Natural killer cell treated with Interleukin-12 subunit alpha and Interleukin-12 subunit beta and Interleukin-15 and Interleukin-18, amount 100 ng/mL, for 72 hours (primary cell): ENCODE measurements at places on chromosomes 13 and 19.

DNA sequence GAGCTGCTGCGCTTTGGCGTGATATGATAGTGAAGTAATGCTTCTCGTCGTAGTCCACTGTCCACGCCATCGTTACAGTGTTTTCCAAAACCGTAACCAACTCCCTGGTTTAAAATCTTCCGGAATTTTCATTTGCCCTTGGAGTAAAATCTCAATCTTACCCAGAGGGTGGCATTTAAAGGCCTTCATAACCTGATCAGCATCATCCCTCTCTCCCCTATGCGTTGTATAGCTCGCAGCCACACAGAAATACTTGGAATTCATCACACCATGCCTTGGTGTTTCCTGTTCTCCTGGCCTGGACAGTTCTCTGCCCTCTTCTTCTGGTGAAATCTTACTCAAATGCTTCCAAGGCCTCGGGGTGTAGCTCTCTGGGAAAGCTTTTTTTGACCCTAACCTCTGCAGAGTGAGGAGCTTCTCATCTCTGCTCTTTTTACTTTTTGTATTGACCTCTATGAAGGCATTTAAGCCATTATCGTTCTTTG is 839 bp downstream of the MPHOSPH8 start:
- no peak for DNase-seq

DNA sequence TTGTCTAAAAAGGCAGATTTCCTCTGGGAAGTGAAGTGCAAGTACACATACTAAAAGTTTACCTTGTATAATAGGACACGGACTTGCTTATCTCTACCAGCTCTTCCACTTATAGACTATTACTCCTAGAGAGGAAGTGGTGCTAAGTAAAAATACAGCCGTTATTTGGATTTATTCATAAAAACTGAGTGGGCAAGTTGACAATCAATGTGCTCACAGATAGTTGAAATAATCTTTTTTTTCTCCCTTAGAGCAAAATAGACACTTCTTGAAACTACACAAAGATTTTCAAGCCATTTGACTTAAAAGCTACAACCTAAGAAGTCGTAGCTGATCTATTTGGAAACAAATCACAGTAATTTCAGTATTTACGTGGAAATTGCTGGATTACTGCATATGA is 2584.7 kb upstream of the PCDH20 start:
- no peak for DNase-seq

DNA sequence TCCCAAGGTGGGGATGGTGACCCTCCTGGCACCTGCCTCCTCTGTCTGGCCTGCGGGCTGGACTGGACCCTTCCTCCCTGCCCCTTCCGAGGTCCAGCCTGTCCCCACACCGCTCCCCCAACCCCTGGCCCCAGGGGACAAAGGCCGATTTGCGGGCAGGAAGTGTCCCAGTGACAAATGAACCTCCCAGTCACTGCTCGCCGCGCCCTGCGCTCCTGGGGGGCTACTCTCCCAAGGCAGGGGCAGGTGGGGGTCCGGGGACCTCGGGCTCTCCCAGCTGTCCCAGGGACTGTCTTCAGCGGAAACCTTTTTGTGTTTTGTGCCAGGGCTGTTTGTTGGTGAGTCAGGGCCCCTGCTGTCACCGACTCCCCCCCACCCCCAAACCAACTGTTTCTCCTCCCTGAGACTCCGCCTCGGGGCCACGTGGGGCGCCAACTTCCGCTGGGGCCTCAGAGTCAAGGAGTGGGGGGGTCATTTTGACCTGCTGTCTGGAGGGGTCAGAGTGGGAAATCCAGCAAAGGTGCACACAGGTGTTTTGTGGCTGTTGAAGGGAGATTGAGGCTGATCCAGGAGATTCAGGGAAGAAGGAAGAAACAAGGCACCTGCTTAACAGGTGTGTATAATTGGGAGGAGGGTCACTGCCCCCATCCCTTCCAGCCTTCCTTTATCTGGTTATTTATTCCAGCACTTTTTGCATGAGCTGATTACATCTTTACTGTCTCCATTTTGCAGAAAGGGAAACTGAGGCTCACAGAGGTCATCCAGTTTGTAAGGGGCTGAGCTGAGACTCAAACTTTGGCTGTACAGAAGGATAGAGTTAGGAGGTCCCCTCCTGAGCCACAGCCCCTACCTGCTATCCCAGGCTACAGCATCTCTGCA is 831 bp downstream of the PGPEP1 start:
- peak; percentile 79 for DNase-seq

DNA sequence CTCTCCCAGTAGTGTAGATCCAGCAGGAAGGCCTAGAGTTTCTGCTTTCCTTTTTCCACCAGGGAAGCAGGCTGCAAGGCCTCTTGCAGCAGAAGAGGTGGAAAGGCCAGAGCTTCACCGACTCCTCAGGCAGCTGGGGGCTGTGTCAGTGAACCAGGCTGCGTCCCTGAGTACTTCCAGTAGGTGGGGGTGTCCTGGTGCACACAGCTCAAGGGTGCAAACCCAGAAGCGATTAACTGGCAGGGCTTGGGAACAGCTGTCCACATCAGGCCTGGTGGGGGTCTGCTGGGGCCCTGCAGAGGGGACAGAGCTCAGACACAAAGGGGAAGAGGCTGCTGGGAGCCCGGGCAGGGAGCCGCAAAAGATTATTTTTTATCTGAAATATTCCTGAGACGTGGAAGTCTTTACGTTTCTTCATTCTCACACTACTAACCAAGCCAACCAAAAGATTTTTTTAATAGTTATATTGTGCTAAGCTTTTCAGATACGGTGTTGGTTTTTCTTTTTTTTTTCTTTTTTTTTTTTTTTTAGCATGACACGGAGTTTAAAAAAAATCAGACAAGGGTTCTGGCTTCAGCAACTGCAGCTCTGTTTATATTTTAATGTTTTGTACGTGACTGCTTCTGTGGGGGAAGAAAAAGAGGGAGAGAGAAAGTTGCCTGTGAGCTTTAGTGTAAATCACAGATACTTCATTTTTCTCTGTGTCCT is 11.0 kb downstream of the TSHZ3 start:
- no peak for DNase-seq

DNA sequence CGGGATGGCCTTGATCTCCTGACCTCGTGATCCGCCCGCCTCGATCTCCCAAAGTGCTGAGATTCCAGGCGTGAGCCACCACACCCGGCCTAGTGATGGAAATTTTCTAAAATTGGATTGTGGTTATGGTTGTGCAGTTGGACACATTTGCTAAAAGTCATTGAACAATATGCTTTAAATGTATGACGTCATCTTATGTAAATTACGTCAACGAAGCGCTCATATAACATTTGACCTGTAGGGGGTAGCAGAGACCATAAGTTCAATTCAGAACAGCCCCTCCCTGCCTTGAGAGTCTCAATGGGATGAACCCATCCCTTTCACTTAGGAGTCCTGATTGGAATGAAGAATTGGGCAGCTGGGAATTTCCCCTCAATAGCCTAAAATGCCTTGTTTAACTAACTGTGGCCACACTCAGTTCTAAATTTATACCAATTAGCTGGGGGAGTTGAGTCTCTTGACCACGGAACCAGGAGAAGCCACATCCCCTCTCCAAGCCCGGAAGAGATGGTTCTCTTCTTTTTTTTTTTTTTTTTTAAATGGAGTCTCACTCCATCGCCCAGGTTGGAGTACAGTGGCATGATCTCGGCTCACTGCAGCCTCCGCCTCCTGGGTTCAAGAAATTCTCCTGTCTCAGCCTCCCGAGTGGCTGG is 15.2 kb upstream of the TLE6 start:
- peak; percentile 75 for DNase-seq

GRCh38 chr19:38170334-38170733 is 53.7 kb downstream of the DPF1 start:
- DNase-seq: no peak

DNA sequence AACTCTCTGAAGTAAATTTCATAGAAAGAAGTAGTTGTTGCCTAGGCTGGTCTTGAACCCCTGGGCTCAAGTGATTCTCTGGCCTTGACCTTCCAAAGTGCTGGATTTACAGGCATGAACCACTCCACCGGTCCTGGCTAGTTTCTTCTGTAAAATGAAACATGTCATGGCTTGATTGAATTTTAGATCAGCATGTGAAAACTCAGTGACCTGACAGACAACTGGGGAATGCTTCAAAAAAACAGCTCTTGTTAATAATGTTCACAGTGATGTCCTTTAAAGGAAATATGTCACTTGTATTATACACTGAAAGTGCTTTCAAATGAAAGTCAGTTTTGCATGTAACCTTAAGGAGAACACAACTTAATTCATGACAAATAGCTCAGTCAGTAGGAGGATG is 118.2 kb downstream of the KLF5 start:
- DNase-seq: no peak

DNA sequence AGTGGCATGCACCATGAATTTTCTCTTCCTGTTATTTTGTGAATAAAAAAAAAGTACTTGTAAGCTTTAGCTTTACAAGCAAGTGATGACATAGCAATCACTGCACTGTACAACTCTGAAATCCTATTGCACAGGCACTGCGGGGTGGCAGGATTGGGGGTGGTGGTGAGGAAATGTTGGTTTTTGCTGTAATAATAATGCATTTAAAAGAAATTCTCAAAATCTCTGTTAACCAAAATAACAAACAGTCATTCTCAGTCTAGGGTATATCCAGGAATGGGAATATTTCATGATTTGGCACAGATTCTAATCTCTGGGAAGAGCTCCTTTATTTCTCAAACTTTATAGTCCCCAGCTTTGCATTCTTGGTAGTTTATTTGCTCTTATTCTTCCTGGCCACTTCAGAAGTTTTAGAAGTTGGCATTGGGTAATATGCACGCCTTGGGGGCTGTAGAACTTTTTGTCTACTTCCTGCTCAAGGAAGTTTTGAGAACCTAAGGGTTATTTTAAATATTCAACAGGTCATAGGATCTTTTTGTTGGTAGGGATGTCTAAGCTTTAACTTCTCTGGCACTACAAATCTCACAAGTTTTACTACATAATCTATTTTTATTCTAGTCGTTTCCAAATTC is 353.0 kb upstream of the KLF12 start:
- no peak for DNase-seq

GRCh38 chr19:9885077-9885552 is 50.0 kb downstream of the PIN1 start:
- no peak for DNase-seq

GRCh38 chr13:104984296-104984818 is 1551.1 kb downstream of the EFNB2 start:
- no peak for DNase-seq

GRCh38 chr19:50739132-50739913 is 16.2 kb downstream of the CLEC11A start:
- no peak for DNase-seq

- no peak for DNase-seq
These were observed 195.1 kb downstream of the NDFIP2 start for GRCh38 chr13:79675931-79676660.

GRCh38 chr19:33505148-33505547 is 16.4 kb downstream of the PEPD start:
- DNase-seq: no peak

DNA sequence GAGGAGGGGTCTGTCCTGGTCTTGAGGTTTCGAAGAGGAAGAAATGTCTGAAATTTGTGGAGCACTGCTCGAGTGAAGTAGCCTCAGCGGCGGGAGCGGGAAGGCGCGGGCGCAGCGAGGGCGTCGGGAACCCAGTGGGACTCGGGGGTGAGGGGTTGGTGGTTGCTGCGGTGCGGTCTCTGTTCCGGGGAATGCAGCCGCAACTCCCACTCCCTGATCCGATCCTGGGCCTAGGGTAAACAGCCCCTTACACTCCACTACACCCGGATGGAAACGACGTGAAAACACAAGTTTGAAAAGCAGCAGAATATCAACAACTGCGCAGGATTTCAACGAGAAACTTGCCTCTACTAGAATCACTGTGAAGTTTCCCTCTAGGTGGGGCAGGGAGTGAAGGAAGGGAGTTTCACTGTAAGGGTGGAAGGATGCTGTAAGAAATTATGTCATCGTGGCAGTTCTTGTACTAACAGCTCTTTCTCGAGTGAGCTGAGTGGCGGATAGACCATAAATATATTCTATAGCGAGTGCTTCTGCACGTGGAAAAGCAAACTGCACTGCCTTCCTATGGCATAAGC is 2.0 kb upstream of the KLF12 start:
- no peak for DNase-seq

DNA sequence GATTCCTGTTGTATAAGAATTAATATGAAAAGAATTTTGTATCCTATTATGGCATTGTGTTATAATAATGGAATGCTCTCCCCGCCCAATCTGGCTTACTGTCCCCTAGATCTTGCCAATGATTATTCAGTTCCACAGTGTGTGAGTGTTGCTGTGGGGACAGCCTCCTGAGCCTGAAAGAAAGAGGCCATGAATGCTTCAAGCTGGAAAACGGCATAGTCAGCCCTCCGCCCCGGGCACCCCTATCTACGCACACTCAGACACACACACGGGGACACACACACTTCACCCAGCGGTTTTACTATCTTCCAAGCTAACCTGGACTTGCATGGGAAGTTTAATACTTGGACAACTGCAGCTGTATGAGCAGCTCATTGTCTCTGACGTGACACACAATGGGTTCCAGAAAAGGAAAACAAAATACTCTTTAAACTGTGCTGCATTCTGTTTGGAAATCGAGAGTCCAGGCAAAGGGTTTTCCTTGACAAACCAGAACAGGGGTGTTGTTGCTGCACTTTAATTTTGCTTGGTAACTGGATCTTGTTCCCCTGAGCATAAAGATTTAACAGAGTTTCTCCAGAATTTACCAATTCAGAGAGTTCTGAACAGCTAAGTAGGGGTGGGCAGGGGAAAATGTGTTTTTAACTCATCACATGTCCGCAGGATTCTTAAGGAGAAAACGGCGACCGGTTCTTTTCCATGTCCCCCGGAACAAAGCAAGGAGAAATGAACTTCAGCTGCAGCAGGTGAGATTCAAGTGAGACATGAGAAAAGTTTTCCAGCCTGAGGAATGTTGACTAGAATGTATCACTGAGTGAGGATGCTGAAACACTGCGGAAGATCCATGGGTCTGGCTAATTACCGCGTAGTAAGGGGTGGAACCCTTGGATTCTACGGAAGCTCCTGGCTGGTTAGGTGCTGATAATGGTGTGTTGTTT is 472.9 kb downstream of the FOXO1 start:
- DNase-seq: no peak

- DNase-seq: no peak
These were observed 102.8 kb downstream of the ZIC5 start for GRCh38 chr13:99868767-99869166.

DNA sequence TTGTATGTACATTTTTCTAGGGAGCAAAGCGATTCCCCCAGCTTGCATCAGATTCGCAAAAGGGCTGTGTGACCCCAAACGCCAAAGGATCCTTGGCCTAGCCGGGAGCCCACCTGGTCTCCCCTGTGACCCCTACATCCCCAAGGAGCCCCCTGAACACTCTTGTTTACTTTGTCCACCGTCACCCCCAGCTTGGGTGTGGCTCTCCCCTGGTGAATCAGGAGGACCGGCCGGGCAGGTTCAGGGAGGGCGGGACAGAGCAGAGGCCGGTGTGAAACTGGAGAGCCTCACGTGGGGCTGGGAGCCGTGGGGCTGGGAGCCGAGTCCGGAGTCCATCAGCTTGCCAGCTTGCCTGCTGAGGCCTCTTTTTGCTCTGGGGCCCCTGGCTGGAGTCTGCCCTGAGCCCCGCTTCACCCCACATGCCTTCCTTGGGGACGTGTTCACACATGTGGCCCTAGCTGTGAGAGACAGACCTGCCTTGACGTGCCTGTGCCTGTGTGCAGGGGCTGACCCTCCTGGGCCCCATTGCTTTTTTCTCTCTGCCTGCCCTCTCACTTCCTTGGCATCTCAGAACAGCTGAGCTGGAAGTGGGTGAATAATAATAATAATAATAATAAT is 2.0 kb downstream of the ITPKC start:
- DNase-seq: no peak
